ENCODE measurements at places on chromosomes 2 and 18.

GRCh38 chr2:73984922-73985307 is 205 bp downstream of the TET3 start:
- no peak for DNase-seq

DNA sequence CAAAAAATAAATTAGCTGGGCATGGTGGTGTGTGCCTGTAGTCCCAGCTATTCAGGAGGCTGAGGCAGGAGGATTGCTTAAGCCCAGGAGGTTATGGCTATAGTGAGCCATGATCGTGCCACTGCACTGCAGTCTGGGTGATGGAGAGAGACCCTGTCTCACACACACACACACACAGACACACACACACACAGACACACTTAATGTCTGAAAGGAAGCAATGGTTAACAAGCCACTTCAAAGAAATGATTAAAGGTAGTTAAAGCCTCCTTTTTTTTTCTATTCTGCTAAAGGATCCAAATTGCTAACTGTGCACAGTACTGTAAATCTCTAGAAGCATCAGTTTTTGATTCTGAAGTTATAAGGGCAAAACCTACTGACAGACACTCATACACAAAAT is 211.1 kb downstream of the TMEM163 start:
- no peak for DNase-seq

- DNase-seq, result no peak
Observed at GRCh38 chr2:78993518-78994148, 31.9 kb upstream of the REG3G start.

- DNase-seq, result no peak
Observed at GRCh38 chr2:65919550-65920188, 487.3 kb upstream of the SPRED2 start.

DNA sequence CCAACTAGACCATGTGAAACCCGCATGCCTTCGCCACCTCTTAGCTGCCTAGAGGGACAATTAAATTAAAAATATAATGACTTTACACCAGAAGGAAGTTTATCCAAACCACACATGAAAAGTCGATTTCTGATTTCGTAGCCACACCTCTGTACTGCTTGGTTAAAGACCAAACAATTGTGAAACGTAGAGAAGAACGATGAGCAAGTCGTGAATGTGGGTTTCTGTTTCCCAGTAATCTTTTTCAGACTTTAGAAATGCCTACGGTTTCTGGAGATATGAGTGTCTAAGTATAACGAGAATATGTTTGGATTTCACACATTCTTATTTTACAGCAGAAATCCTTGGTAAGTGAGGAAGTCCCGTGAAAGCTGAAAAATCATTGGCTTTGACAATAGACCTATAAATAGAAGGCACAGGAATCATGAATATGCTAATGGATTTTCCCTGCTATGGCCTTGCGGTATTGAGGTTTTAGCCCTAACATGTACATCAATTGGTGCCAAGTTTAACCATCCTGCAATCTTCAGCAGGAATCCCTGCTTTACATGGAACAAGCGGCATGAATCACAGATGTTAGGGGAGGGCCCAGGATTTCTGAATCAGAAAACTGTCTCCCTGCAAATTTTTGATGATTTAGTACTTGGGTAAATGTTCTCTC is 105.6 kb downstream of the TTC32 start:
- no peak for DNase-seq

- no peak for DNase-seq
Observed at GRCh38 chr2:101770726-101771125, 73.2 kb downstream of the MAP4K4 start.

- DNase-seq, result no peak
Observed at GRCh38 chr18:59988098-59988706, 88.4 kb downstream of the PMAIP1 start.

DNA sequence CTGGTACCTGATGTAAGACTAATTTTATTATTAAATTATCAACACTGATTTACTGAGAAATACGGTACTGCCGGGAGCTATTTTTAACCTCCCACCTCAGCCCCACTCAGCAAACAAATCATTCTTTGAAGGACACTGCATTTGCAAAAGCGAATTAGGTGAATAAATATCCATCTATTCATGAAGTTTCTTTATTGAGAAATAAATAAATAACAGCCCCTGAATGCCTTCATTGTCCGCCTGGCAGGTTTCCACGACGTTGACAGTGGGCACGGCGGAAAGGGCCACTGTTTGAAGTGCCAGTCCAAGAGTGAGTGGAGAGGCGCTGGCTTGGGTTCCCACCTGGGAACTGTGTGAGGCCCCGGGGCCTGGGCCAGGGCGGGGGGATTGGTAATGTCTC is 15.7 kb downstream of the C1QL2 start:
- DNase-seq, result no peak

Data from H1 (cell line).